ENCODE measurements at places on chromosomes 5 and 9. TPM values are rescaled to one million over a fixed set of nuclear protein-coding genes. Genes with fewer than 3 reads are reported as not detected.

The SPATA31C1 gene
- not detected for total RNA-seq

DNA sequence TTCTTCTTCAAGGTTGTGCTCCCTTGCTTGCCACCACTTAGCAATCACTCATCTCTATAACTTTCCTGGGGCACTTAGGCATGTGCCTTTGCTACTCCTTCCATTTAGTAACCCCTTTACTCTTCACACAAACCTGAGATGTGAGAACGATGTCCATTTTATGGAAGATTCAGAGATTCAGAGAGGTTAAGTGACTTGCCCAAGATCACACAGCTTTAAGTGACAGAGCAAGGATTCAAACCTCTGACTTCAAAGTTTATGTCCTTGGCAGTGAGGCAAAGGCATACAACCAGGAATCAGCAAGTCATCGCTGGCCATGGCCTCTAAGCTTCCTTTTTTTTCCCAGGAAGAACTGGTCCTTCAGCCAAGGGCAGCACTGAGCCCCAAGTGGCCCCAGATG, 56.0 kb upstream of the GALNT10 start:
- no peak for DNase-seq

DNA sequence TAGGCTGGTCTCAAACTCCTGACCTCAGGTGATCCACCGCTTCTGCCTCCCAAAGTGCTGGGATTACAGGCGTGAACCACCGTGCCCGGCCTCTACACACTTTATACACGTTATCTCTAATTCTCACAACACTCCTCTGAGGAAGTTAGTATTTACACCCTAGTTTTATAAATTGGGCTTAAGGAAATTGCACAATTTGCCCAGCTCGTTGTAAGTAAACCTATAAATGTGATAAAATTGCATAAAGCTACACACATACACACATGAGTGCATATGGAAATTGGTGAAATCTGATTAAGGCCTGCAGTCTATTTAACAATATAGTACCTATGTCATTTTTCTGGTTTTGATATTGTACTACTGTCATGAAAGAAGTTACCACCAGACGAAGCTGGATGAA, 4.4 kb upstream of the SLC4A9 start:
- DNase-seq, result no peak

The DND1 gene
- total RNA-seq, result 1.2 TPM

GRCh38 chr9:71783120-71783523, 14.8 kb upstream of the CEMIP2 start:
- DNase-seq, result peak; percentile 52

The PPP2R2B gene
- 0.95 TPM for total RNA-seq

GRCh38 chr5:31593665-31594064, 45.3 kb upstream of the PDZD2 start:
- DNase-seq, result no peak

DNA sequence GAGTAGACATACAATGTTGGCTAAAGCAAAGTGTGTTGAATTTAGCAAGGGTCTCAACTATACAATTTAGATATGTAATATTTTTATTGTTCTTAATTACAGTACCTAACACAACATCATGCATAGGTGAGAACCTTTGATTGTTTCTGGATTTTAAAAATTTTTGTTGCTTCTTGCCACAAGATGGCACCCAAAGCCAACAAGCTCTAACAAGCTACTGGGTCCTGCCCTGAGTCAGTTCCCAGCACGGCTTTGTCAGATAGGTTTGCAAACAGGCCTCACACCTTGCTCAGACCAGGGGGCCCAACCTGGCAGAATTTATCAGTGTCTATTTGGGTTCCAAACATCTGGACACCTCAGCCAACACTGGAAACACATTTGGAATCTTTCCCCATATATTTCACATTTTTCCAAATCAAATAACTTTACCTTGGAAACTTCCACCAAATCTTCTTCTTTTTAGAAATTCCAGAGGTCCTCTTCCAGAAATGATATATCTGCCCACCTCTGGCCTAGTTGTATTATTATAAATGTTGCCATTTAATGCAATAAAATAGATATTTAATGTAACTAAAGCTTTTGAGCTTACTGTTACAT, 49.5 kb upstream of the EGFLAM start:
- no peak for DNase-seq

DNA sequence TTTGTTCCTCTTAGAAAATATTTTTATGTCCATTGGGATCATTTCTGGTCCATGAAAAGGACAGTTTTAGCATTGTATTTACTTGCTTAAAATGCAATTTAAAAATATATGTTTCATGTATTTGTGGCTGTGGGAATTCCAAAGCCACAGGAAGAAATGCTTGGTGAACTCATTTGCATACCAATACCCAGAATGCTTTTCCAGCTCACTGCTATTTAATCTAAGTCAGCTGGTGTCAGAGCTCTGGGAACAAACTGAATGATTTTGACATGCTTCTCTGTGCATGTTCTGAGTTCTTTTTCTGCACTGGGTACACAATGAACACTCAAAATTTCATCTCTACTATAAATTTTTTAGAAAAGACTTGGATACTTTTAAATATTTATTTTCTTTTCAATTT, 482.8 kb upstream of the ARRDC3 start:
- DNase-seq, result no peak

- no peak for DNase-seq
Observed at GRCh38 chr5:83353231-83353630, 118.3 kb upstream of the VCAN start.

The GABRA6 gene
- total RNA-seq, result not detected

DNA sequence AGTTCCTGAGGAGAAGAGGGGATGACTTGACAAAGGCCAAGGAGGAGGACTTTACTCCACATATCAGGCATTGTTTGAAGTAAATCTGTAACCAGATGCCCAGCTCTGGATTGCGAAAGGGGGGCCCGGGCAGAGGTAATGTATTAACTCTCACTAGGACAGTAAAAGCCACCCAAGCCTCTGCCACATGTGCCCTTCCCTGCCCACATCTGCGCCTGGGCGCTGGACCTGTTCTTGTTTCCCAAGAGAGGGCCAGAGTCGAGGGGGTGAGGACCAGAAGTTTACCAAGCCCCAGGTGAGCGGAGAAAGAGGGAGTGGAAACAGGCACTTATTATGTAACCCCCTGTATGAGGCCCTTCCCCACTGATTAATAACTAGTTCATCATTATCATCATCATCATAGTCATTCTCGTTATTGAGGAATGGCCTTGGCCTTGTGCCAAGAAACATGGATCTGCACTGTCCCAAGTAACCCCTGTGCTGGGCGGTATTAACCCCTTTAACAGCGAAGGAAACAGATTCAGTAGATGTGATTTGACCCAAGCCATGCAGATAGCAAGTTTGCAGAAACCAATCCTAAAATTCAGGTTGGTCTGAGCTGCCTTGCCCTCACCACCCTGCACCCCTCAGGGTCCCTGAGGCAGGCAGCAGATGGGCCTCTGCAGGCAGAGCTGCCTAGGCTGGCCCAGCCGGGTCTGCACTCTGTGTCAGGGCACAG, at the start of gene SLC23A1:
Gene SLC23A1 (minus strand): TSS at position 23 of the 718 bp plus-strand sequence. CDS start 44 bp downstream, outside the sequence.
- DNase-seq, result no peak

DNA sequence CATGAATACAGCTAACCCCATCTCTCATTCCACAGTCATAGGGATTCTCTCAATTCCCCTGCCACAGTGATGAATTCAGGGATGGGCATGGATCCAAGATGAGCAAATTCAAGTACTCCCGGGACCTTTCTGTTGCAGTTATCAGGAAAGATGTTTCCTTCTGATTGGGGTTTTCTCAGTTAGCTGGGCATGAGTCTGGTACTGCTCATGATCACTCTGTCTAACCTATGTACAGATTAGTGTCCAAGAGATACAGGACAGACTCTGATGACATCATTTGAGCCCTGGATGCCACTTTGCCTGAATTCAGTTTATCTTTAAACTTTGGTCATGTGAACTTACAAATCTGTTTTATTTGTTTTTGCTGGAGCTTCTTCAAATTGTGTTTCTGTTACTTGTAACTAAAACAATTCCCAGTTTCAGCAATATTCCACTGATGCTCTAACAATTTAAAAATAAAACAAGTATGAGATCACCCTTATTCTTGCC, 257.7 kb upstream of the KLF9 start:
- no peak for DNase-seq

DNA sequence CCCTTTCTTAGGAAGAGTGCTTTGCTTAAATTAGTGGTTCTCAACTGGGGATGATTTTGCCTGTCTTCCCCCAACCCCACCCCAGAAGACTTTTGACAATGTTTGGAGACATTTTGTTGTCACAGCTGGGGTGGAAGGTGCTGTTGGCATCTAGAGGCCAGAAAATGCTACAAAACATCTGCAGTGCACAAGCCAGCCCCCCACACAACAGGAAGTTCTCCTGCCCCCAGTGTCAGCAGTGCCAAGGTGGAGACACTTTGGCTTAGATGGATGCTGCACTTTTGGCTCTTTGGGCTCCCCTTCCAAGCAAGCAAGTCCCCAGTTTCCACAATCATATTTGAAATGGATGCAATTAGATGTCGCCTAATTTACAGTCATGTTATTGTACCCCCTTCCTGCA, 2.7 kb downstream of the HEMGN start:
- no peak for DNase-seq

DNA sequence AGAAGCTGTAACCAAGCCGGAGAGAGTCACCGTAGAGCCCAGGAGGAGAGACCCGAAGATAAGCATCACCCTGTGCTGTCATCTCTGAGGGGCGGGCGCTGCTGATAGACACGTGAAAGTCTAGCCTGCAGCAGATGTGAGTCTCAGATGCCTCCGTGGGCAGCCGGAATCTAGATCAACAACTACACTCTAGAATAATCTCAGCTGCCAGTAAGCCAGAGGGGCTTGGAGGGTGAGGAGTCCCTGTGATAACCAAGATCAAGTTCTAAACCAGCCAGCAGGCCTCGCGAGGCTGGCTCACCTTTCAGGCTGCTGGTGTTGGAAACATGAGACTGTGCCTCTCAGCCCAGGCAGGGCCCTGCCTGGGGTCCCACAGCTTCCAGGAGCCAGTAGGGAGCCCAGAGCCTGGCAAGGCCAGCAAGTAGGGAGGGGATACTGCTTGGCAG, 54.1 kb downstream of the DAPK1 start:
- no peak for DNase-seq

GRCh38 chr5:169114466-169115065, 186.4 kb downstream of the SLIT3 start:
- DNase-seq, result no peak

The GAS1 gene
- 17.3 TPM for total RNA-seq

- DNase-seq, result no peak
Observed at GRCh38 chr5:178472138-178472537, 118.1 kb downstream of the COL23A1 start.

- DNase-seq, result no peak
Observed at GRCh38 chr5:37936091-37936490, 96.2 kb upstream of the GDNF start.

DNA sequence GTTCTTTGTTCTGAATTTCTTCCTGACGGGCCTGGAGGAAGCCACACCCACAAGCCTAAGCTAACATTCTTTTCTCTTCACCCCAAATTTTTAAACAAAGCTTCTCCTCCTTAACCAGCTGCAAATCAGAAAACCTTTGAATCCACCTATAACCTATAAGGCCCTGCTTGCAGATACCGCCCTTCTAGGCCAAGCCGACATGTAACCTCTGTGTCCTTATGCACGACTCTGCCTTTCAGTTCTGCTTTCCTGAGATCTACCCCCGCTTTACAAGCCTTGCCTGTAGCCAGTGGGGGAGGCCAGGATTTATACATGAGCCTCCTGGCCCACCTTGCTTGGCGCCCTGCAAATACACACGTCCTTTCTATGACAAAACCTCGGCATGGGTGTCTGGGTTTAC, 19.3 kb downstream of the BRD9 start:
- peak; percentile 6 for DNase-seq

GRCh38 chr5:59673438-59674058, 220.0 kb downstream of the PDE4D start:
- DNase-seq, result no peak

- DNase-seq, result peak; percentile 74
Observed at GRCh38 chr5:142770650-142771609, 753 bp downstream of the ARHGAP26 start.

GRCh38 chr9:81871695-81872094, 56.5 kb upstream of the SPATA31D4 start:
- no peak for DNase-seq

GRCh38 chr9:32424616-32425015, 40.2 kb downstream of the ACO1 start:
- DNase-seq, result no peak

DNA sequence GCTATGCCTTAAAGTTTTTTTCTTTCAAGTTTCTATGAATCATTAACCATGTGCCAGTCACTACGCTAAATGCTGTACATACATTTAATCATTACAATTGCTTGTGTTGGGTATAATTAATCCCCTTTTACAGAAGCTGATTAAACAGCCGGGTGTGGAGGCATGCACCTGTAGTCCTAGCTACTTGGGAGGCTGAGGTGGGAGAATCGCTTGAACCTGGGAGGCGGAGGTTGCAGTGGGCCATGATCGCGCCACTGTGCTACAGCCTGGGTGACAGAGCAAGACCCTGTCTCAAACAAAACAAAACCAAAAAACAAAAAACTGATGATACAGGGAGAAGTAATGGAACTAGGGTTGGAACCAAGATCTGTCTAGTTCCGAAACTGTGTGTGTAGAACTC, 1.2 kb upstream of the UBE2R2 start:
- DNase-seq, result no peak

DNA sequence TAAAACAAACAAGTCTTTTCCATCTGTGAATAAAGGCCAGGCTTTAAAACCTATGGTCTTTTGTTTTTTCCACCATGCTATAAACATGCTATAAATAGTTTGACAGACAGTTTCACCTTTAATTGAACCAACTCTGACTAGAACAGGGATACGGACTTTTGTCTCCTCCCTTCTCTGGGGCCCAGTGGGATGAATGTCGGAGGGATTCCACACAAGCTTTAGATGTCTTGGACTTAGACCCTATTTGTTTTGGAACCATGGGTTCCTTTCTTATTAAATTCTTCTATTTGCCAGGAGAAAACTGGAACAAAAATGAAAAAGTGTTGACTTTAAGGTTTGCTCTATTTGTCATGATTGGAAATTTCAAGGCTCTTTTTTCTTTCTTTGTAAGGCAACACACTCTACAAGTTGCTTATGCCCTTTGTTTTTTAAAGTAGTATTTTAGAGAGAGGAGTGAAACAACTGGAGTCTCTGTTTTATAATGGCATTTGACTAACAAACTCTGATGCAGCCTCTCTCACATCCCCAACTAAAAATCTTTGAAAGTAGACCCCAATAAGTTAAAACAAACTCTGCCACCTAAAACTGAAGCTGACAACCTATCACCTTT, 145.3 kb downstream of the MLLT3 start:
- no peak for DNase-seq

DNA sequence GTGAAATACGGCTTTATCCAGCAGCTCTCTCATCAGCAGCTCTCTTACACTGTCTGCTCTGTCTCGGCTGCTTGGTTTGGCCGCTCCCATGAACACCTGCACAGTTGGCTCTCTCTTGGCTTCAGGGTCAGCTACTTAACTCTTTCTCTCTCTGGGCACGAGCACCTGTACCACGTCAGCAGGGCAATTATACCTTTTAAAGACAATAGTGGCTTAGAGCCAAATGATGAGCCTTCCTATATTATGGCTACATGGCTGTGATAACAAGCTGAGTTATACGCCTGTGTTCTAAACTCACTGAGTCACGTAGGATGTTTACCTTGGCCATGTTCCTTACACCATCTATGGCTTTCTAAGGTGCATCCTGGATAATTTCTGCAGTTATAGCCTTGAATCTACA, 69.2 kb upstream of the CTNND2 start:
- no peak for DNase-seq

All from lower lobe of right lung (tissue), 2 donors.